Esophagus mucosa (tissue), 1 donor: ENCODE measurements at places on chromosomes 11 and 22. TPM values are rescaled to one million over a fixed set of nuclear protein-coding genes. Genes with fewer than 3 reads are reported as not detected.
A peak's percentile ranks its signal among the peaks of the same experiment; 100 is the strongest.

DNA sequence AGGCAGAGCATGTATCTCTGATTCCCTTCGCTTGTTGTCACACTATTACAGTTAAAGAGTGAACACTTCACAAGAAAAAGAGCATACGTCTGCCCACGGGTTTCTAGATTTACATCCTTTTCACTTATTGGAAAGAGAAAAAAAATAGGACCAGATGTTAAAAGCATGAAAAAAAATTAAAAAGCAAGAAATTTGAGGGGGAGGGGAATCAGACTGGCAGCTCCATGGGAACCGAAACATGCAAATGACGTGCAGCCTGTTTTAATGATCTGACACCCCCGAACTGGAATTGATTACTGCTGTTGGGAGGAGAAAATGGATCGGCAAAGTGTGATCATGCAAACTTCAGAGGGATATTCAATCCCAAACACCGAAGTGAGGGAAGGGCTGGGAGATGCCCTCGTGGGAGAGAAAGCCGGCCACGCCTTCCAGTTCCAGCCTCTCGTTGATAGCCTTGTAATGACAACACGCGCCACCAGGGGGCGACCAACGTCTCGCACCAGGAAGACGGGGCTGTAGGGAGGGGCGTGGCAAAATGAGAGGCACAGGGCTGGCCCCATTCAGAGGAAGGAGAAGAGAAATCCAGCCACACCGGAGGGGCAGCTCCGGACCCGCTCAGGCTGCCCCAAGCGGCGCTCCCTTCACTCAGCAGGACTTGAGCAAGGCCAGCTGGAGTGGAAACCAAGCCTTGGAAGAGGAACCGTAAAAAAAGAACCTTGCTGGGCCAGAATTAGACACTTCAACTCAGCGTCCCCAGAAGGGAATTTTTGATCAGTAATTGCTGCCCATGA lies 53.8 kb upstream of the SYT13 start:
- peak; percentile 95 for ATAC-seq

- no peak for ATAC-seq
Observed at GRCh38 chr11:133808393-133809140, 36.7 kb downstream of the SPATA19 start.

DNA sequence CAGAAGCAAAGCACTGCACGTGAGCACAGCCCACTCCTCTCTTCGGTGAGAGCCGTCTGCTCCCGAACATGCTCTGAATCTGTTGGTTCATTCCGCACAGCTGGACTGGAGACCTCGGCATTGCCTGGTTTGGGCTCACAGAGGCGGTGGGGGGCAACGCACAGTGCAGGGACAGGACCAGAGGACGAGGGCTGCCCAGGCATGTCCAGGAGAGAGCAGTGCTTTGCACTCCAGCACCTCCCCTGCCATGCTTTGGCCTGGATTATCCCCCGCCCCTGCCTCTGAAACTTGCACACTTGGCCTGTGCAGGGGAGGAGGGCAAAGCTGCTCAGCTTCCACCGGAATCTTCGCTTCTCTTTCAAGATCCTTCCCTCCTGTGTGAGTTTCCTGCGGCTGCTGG lies 536.5 kb downstream of the BRD1 start:
- no peak for ATAC-seq

DNA sequence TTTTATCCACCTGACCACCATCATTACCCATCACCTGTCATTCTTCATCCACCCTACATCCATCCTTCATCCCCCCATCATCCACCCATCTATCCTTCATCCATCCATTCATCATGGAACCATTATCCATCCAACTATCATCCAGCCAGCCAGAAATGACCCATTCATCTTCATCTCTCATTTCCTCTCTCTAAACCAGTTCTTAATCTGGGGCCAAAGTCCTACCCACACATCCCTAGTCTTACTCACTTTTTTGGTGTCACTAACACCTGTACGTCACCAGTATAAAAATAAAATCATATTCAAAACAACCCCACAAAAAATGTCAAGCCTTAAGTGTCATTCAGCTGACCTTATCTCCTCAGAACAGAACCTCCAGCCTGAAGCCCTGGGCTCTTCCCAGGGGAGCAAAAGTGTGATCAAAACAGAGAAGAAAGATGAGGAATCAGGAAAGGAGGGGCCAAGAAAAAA lies 12.3 kb downstream of the SPI1 start:
- ATAC-seq: no peak

- no peak for ATAC-seq
Observed at GRCh38 chr11:15816260-15816871, 540.0 kb downstream of the SOX6 start.

- ATAC-seq: no peak
Observed at GRCh38 chr11:110077346-110077745, 15.8 kb upstream of the ZC3H12C start.

GRCh38 chr11:128323381-128323780 lies 264.0 kb downstream of the ETS1 start:
- no peak for ATAC-seq

GRCh38 chr11:126216526-126217305 lies 5.1 kb downstream of the FAM118B start:
- no peak for ATAC-seq

DNA sequence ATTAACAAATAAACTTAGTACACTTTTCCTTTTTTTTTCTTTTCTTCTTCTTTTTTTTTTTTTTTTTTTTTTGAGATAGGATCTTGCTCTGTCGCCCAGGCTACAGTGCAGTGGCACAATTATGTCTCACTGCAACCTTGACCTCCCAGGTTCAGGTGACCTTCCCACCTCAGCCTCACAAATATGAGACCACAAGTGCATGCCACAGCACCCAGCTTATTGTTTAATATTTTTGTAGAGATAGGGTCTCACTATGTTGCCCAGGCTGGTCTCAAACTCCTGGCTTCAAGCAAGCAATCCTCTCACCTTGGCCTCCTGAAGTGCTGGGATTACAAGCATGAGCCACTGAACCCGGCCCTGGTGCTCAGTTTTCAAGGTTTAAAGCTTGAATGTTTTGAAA lies 88.9 kb downstream of the ELP4 start:
- ATAC-seq: no peak

- ATAC-seq: no peak
Observed at GRCh38 chr11:14585438-14585837, 58.2 kb upstream of the PDE3B start.

DNA sequence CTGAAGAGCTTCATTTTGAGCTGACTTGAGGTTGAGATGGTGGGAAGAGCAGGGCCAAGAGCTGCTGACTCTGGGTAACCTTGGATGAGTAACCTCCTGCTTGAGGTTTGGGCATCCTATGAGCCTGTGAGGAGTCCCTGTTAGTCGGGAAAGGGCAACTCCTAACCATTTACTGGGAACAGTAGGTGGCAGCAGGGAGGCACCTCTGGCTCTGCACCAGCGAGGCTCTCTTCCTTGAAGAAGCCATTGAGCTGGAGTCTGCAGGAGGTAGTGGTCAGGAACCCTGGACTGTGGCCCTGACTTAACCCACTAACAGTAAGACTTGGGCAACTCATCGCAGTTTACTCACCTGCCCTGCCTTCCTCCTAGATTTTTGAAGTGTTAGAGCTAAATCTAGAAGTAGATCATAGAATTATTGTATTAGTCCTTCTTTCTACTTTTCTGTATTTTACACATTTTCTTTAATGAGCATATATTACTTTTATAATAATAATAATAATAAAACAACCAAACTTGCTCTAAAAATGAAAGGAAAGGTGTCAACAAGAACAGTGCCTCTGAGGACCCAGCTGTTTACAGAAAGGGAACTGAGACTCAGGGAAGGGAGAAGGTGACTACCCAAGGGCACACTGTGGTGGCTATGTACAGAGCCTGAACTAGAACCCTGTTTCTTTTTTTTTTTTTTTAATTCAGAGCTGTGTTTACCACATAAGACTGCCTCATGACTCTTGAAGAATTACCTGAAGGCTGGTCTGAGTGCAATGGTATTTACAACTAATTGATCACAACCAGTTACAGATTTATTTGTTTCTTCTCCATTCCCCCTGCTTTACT lies 47.5 kb downstream of the MEI1 start:
- ATAC-seq: peak; percentile 89

GRCh38 chr22:38572065-38572464 lies 2.1 kb upstream of the DMC1 start:
- no peak for ATAC-seq

GRCh38 chr11:115996808-115997188 lies 492.6 kb upstream of the CADM1 start:
- no peak for ATAC-seq

- ATAC-seq: no peak
Observed at GRCh38 chr11:77151804-77152509, 23.9 kb downstream of the MYO7A start.

DNA sequence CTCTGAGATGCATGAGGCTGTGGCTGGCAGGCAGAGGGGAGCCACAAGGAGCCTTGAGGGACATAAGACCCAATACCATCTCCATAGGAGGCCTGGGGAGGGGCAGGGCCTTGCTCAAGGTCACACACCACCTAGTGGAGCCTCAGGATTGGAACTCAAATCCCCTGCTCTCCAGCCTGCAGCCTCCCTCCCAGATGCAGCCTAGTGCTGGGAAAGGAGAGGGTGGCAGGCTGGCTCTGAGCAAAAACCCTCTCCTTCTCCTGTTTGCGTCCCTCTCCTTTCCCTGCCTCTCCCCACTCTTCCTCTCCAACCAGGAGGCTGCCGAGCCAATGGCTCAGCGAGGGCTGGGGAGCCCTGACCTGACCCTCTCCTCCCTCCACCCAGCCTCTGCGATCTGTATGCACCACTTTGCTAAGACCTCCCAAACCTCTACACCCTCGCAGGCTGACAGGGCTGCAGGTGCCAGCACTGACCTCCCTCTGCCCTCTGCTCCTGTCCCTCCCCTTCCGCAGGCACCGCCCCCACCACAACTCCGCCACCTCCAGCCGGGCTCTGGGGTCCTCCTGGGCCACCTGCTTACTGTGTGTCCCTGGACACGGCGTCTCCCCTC lies 14.7 kb downstream of the IGLL1 start:
- ATAC-seq: peak; percentile 30

OR4D11 gene
- not detected for total RNA-seq

UBASH3B gene
- total RNA-seq: 13.9 TPM

P2RX6 gene
- total RNA-seq: 0.64 TPM

HSCB gene
- total RNA-seq: 10.9 TPM

CDC42EP2 gene
- 0.92 TPM for total RNA-seq

SLC22A12 gene
- not detected for total RNA-seq
